ENCODE measurements at places on chromosomes 11 and 22. TPM values are rescaled to one million over a fixed set of nuclear protein-coding genes. Genes with fewer than 3 reads are reported as not detected.

GRCh38 chr11:104011044-104011443 is 25.4 kb upstream of the DDI1 start:
- DNase-seq: no peak
- no peaks in the 10 kb centered on the region for H3K36me3 ChIP-seq
- H3K27me3 ChIP-seq: no peaks in the 10 kb centered on the region
- no peaks in the 10 kb centered on the region for H3K4me1 ChIP-seq
- no peak overlapping the region for H3K4me3 ChIP-seq

PLAAT5 gene
- total RNA-seq: 0.21 TPM

CHRNA10 gene
- not detected for total RNA-seq

DNA sequence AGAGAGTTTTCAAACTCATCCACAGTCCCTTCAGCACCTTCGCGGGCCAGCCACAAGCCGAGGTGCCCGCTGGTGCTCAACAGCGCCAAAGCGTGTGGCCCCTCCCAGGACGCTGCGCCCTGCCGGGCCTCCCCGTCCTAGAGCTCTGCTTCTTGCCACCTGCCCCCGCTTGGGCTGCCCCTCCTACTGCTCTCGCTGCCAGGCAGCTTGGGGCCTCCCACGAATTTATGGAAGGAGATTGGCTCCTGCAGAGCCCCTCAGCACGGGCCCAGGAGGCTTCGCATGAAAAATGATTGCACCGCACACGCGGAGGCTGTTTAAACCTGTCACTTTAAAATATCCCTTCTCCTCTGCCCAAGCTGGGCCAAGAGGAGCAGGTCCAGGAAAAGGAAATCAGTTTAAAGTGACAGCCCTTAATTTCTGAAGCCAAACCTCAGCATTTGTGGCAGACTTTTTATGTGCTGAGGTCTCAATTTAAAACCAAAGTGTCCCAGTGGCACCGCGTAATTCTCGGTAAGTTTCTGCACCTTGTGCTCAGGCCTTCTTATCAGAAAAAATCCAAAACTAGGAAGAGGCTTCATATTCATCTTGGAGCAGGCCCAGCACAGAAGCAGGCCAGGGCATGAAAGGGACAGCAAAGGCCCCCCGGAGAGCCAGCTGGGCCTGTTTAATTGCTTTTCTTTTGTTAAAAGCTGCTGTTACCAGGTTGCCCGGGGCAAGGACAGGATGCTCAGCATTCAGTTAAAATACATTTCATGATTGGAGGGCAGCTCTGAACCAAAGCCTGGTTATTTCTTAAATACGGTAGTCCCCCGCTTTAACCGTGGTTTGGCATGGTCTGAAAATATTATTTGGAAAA is 303.6 kb downstream of the OPCML start:
- no peaks in the 10 kb centered on the region for H3K27me3 ChIP-seq
- no peaks in the 10 kb centered on the region for H3K36me3 ChIP-seq
- no peak overlapping the region for H3K4me3 ChIP-seq
- DNase-seq: no peak
- H3K4me1 ChIP-seq: no peaks in the 10 kb centered on the region

- no peak for DNase-seq
- no peak overlapping the region for H3K27ac ChIP-seq
- H3K27me3 ChIP-seq: no peaks in the 10 kb centered on the region
- no peaks in the 10 kb centered on the region for H3K4me1 ChIP-seq
- peaks cover 6% of the 10 kb centered on the region for H3K36me3 ChIP-seq
- H3K4me3 ChIP-seq: no peak overlapping the region
Measured at GRCh38 chr11:125233736-125234275, 69.3 kb downstream of the PKNOX2 start.

- DNase-seq: no peak
- H3K27ac ChIP-seq: no peak overlapping the region
- H3K4me1 ChIP-seq: no peaks in the 10 kb centered on the region
- H3K4me3 ChIP-seq: no peak overlapping the region
- H3K27me3 ChIP-seq: no peaks in the 10 kb centered on the region
Measured at GRCh38 chr11:113643006-113643585, 63.0 kb downstream of the TMPRSS5 start.

GRM5 gene
- 10.2 TPM for total RNA-seq

KIRREL3 gene
- not detected for total RNA-seq

- no peaks in the 10 kb centered on the region for H3K36me3 ChIP-seq
- H3K27ac ChIP-seq: no peak overlapping the region
- no peaks in the 10 kb centered on the region for H3K4me1 ChIP-seq
Measured at GRCh38 chr11:58513747-58514367, 6.0 kb upstream of the OR5B21 start.

MAJIN gene
- total RNA-seq: not detected

GRCh38 chr22:37488337-37489135 is 2.4 kb upstream of the MFNG start:
- no peak for DNase-seq
- H3K36me3 ChIP-seq: no peaks in the 10 kb centered on the region
- H3K4me1 ChIP-seq: peaks cover 13% of the 10 kb centered on the region
- no peak overlapping the region for H3K4me3 ChIP-seq
- H3K27ac ChIP-seq: no peak overlapping the region

DNA sequence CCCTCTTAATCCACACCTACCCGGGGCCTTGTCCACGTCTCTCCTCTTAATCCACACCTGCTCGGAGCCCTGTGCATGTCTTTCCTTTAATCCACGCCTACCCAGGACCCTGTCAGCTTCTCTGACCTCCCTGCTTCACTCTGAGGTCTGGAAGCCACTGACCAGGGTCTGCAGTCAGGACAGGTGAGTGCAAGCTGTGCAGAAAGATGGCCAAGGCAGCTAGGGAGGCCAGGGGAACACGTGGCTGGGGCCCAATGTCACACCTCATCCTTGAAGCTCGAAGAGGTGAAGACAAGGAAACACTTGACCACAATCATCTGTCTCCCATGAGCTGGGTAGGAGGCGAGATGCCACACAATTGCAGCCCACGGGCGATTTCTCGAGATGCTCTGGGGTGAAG is 1516.9 kb downstream of the BRD1 start:
- no peak overlapping the region for H3K27ac ChIP-seq
- DNase-seq: no peak
- no peaks in the 10 kb centered on the region for H3K36me3 ChIP-seq
- H3K27me3 ChIP-seq: no peaks in the 10 kb centered on the region
- H3K4me1 ChIP-seq: no peaks in the 10 kb centered on the region

DNA sequence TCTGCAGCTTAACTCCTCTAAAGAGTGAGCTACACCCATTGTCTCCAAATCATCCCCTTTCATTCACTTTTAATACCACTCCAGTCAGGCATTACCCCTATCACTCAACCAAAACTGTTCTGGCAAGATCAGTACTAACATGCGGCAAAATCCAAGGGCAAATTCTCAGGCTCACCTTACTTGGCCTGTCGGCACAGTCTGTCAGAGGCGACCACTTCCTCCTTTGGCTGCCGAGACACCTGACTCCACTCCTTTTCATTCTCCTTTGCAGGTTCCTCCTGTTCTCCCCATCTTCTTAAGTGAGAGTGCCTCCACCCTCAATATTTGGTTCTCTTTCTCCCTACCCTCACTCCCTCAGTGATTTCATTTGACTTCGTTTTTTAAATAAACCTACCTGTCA is 4.2 kb downstream of the C11orf91 start:
- no peak for DNase-seq
- H3K36me3 ChIP-seq: no peaks in the 10 kb centered on the region
- H3K4me3 ChIP-seq: no peak overlapping the region
- peaks cover 3% of the 10 kb centered on the region for H3K4me1 ChIP-seq
- H3K27ac ChIP-seq: no peak overlapping the region

ACRV1 gene
- total RNA-seq: not detected

- no peaks in the 10 kb centered on the region for H3K4me1 ChIP-seq
- no peak overlapping the region for H3K27ac ChIP-seq
- H3K36me3 ChIP-seq: no peaks in the 10 kb centered on the region
- H3K27me3 ChIP-seq: no peaks in the 10 kb centered on the region
- DNase-seq: no peak
- H3K4me3 ChIP-seq: no peak overlapping the region
Measured at GRCh38 chr11:21949763-21950413, 243.0 kb upstream of the ANO5 start.

DNA sequence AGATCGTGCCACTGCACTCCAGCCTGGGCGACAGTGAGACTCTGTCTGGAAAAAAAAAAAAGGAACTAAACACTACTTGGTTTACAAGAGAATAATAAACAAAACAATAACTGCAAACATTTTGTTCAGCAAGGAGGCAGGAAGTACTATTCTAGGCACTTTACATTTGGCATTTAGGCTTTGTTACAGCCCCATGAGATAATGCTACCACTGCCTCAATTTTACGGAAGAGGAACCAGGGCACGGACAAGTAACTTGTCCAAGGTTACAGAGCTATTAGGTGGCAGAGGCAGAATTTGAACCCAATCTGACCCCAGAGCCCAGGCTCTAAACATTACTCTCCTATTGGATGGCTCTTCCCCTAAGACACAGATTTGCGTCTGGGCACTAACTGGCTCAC is 108.7 kb upstream of the AKIP1 start:
- H3K27me3 ChIP-seq: no peaks in the 10 kb centered on the region
- DNase-seq: no peak
- no peak overlapping the region for H3K4me3 ChIP-seq
- H3K4me1 ChIP-seq: peaks cover 20% of the 10 kb centered on the region

- no peaks in the 10 kb centered on the region for H3K4me1 ChIP-seq
- H3K36me3 ChIP-seq: no peaks in the 10 kb centered on the region
- no peaks in the 10 kb centered on the region for H3K27me3 ChIP-seq
- no peak overlapping the region for H3K27ac ChIP-seq
- H3K4me3 ChIP-seq: no peak overlapping the region
- DNase-seq: no peak
Measured at GRCh38 chr11:72513411-72513810, 79.1 kb upstream of the CLPB start.

- DNase-seq: no peak
- no peak overlapping the region for H3K27ac ChIP-seq
- no peaks in the 10 kb centered on the region for H3K36me3 ChIP-seq
Measured at GRCh38 chr11:133745791-133746190, 99.5 kb downstream of the SPATA19 start.

GRCh38 chr22:26377170-26377830 is 51.8 kb upstream of the ASPHD2 start:
- no peaks in the 10 kb centered on the region for H3K4me1 ChIP-seq
- H3K4me3 ChIP-seq: no peak overlapping the region
- no peak for DNase-seq
- H3K27me3 ChIP-seq: no peaks in the 10 kb centered on the region
- no peak overlapping the region for H3K27ac ChIP-seq

GRCh38 chr11:61618978-61619377 is 38.1 kb upstream of the SYT7 start:
- no peak overlapping the region for H3K4me3 ChIP-seq
- H3K27ac ChIP-seq: no peak overlapping the region
- H3K27me3 ChIP-seq: no peaks in the 10 kb centered on the region
- DNase-seq: no peak
- H3K36me3 ChIP-seq: no peaks in the 10 kb centered on the region
- H3K4me1 ChIP-seq: no peaks in the 10 kb centered on the region

- peak overlapping the region; percentile 24 for H3K27ac ChIP-seq
- H3K36me3 ChIP-seq: peaks cover 15% of the 10 kb centered on the region
- H3K27me3 ChIP-seq: no peaks in the 10 kb centered on the region
- H3K4me3 ChIP-seq: no peak overlapping the region
Measured at GRCh38 chr11:8728563-8728962, 46.0 kb downstream of the RPL27A start.

GRCh38 chr11:75317446-75318122 is 33.9 kb downstream of the ARRB1 start:
- no peaks in the 10 kb centered on the region for H3K36me3 ChIP-seq
- no peaks in the 10 kb centered on the region for H3K27me3 ChIP-seq
- H3K4me3 ChIP-seq: no peak overlapping the region
- H3K4me1 ChIP-seq: no peaks in the 10 kb centered on the region

DNA sequence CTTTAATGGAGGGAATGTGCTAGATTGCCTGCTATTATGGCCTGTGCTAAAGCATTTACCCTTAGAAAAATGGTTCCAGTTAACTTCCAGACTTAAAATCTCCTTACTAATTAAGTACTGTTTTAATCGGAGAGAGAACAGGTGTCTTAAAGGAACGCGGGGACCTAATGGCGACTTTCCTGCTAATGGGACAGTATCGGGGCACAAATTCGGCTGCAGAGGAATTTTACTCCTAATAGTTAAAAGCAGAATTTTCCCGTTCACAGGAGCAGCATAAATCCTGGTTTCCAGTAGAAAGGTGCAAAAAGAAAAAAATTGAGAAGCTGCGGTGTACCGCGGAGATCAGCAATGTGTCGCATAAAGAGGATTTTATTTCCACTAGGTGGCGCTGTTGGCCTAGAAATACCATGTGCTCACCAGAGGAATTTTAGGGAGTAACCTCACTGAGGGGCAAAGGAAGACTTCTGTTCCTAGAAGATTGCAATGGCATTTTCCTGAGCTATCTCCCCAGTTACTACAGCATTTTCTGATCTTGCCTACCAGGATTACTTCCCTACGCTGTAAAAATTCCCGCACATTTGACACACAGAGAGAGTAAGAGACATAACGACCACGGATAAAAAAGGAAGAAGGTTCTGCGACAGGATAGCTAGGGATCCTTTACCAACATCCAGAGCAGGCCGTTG is 44.5 kb downstream of the ZNF280B start:
- H3K27me3 ChIP-seq: no peaks in the 10 kb centered on the region
- no peaks in the 10 kb centered on the region for H3K4me1 ChIP-seq
- H3K4me3 ChIP-seq: no peak overlapping the region

MS4A6A gene
- total RNA-seq: 35.0 TPM

SLC29A2 gene
- not detected for total RNA-seq

CRYBB2 gene
- not detected for total RNA-seq

DNA sequence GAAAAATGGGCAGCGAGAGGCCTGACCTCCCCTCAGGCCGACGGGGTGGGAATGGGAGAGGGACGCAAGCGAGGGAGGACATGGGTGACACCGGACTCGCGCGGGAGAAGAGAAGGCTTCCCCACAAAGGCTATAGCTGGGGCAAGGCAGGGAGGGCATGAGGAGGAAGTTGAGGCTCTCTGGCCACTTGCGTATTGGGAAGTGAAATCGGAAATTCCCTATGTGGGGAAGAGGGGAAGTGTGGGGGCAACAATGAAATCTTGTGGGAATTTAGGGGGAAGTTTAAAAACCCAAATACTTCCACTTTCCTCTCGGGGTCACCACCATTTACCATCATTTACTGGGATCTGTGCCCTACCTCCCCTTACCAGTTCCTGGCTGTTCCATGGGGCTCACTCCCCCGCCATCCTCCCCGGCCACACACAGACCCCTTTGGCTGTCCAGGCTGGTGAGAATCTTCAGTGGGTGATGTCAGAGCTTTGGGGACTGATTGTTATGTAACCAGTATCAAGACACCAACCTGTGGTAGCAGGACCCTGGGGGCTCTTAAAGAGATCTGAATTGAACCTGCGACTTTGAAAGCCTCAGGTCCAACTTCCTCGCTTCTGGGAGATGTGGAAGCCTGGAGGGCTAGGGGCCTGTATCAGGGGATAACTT is 951 bp upstream of the EHD1 start:
- no peak for DNase-seq
- peaks cover under 1% of the 10 kb centered on the region for H3K36me3 ChIP-seq
- peaks cover 12% of the 10 kb centered on the region for H3K4me1 ChIP-seq
- H3K27ac ChIP-seq: peak overlapping the region; percentile 89

DNA sequence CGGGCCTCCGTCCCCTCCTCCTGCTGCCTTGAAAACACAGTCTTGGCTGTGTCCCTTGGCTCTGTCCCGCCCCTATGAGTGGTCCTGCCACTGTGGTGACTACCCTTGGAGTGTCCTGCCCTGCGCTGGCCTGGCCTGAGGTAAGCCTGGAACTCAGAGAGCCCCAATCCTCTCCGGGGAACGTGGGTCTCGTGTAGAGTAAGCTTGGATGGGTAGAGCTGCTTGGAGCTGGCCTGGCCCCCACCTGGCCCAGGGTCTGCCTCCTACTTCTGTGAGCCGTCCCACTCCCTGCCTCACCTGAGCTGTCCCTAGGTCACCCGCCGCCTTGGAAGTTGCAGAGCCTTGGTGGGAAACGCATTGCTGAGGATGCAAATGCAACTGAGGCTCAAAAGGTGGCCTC is 347.1 kb downstream of the CTTN start:
- no peaks in the 10 kb centered on the region for H3K27me3 ChIP-seq
- H3K36me3 ChIP-seq: no peaks in the 10 kb centered on the region
- no peak overlapping the region for H3K4me3 ChIP-seq
- H3K27ac ChIP-seq: no peak overlapping the region

Data from ascending aorta (tissue), 2 donors.